Stimulated activated CD4-positive, alpha-beta T cell treated with anti-CD3 and anti-CD28 coated beads, Interleukin-12 subunit alpha, Interleukin-12 subunit beta, amount 100 ng/mL, for 24 hours (primary cell): ENCODE measurements at places on chromosomes 16 and 17.
A peak's percentile ranks its signal among the peaks of the same experiment; 100 is the strongest.

DNA sequence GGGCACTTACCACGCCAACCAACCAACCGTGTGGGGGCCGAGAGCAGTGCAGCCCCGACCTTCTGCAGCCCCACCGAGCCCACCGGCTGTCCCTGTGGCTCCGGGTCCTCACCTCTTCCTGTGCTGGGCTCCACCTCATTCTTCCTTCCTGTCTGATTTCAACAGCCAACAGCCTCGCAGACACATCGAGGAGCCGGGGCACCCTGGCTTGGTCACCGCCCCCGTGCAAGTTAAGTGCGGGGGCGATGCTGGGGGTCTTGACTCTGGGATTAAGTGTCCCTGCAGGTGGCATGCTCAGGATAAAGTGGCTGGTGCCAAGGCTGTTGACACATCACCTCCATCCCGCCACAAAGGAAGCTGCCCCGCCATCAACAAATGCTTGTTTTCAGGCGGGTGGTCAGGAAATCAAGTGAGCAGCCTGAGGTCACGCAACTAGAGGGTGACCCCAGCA, at the start of gene NLRC3:
Gene NLRC3, minus strand, starts transcription at position 102 of the 451 bp plus-strand sequence. CDS start 12,367 bp downstream, outside the sequence.
- no peak for DNase-seq

DNA sequence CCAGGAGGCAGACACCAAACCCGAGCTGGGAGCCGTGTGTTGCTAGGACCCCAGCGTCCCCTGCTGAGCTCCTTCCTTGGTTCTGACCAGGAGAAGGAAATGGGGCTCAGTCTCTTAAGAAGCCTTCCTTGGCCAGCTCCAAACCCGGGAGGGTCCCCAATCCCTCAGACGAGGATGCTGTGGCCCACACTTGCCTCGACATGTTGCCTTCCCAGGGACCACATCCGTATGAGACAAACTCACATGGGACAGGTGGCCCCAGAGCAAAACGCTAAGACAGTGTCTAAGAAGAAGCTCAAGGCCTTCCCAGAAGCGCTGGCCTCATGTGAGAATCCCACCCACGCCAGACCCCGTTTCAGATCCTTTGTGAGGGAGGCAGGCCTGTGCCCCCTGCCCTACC, 19.8 kb downstream of the LGALS9 start:
- DNase-seq: no peak

DNA sequence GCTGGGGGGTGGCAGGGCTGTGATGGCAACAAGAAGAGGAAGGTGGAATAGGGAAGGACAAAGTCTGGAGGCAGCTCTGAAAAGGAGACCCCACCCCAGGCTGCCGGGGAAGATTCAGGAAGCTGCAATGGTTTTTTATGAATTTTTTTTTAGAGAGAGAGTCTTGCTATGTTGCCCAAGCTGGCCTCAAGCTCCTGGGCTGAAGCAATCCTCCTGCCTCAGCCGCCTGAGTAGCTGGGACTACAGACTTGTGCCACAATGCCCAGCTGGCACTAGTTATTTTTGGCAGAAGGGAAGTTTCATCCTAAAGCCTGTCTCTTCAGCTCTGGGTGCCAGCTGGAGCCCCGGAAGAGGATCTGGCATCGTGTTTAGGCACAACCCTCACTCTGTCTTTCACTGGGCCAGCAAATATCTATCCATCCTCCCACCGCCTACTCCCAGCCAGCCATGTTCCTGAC, 1.3 kb upstream of the CES3 start:
- no peak for DNase-seq

DNA sequence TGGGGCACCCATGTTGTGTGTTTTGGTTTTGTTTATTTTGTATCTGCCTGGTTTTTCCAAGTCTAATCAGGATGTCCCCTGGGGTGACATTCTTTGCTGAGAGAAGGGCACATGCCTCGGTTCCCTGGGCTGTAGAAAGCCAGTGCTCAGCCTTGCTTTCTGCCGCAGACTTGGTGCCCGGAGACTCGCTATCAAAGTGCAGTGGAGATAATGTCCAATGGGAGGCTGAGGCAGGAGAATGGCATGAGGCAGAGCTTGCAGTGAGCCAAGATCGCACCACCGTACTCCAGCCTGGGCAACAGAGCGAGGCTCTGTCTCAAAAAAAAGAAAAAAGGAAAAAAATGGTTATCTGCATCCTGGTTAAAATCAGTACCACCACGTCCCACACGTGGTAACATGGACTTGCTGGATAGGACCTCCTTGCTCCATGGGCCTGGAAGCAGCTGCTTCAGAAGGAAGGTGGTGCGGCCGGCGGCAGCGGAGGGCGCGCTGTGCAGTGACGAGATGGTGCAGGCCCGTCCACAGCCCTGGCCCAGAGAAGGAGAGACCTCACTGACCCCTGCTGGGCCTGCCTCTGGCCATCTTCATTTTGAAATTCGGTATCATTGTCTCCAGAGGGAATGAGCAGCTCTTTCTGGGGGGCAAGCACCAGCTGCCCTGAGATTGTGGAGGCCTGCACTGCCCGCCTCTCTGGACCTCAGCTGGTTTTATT, 19.3 kb upstream of the IL17C start:
- DNase-seq: no peak

DNA sequence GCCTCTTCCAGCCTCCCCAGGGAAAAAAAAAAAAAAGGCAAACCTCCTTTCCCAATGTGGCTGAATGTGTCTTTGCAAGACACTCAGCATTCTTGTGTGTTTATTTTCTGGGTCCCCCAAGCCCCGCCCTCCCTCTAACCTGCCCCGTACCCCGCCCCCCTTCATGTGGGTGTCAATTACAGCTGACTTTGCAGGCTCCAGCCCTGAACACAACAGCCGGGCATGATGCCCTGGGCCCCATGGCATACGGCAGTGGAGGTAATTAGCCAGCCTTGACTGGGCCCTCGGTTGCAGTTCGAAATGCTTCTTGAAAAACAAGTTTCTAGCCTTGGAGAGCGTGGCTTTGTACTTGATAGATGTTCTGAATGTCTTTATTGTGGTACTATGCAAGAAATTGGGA, 354.7 kb upstream of the RBFOX1 start:
- DNase-seq: no peak

GRCh38 chr17:412211-413015, 59.8 kb upstream of the RPH3AL start:
- peak; percentile 45 for DNase-seq

DNA sequence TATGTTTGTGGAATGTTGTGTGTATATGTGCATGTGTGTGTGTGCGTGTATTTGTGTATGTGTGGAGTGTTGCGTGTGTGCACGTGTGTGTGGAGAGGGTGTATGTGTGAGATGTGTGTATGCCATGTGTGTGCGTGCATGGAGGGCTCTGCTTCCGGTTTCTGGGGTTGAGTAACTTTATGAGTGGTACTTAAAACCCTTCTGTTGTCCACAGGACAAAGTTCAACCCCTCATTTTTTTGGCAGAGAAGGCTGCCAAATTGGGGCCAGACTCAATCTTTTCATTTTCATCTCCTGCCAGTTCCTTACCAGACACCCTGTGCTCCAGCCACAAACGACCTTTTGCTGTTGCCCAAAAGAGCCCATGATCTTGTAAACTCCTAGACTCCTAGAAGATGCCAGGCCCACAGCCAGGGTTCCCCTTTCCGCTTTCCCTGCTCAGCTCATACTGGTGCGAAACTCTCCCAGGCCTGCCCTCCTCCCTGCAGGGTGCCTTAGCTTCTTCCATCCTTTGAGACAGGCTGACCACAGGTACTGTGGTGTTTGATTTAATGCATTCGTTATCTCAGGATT, 100.2 kb downstream of the CMIP start:
- no peak for DNase-seq

- no peak for DNase-seq
These were observed 5.1 kb downstream of the GDPD3 start for GRCh38 chr16:30108059-30108850.

- no peak for DNase-seq
These were observed 3.9 kb downstream of the GNAO1 start for GRCh38 chr16:56195151-56195550.

DNA sequence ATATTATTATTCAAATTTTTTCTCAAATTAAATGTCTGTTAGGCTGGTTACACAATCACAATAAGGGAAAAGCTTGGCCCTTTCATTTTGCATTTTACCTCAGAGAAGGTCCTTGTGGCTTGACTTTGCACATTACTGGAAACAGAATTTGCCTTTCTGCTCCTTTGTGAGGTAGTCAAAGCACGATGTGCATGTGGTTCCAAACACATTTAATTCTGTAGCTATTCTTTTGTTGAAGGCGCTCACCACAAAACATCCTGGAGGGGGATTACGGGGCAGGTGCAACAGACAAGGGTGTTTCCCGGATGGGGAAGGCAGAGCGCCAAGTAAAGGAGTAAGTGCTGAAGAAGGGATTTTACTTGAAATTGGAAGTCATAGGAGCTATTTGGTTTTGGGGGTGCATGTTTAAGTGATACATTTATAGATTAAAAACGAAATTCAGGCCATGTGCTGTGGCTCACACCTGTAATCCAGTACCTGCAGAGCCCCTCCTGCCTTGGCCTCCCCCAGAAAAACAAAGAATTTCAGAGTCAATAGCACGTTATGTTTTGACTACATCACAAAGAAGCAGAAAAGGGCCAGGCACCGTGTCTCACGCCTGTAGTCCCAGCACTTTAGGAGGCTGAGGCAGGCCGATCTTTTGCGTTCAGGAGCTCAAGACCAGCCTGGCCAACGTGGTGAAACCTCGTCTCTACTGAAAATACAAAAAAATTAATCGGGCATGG, 31.2 kb upstream of the TENT4B start:
- peak; percentile 11 for DNase-seq

DNA sequence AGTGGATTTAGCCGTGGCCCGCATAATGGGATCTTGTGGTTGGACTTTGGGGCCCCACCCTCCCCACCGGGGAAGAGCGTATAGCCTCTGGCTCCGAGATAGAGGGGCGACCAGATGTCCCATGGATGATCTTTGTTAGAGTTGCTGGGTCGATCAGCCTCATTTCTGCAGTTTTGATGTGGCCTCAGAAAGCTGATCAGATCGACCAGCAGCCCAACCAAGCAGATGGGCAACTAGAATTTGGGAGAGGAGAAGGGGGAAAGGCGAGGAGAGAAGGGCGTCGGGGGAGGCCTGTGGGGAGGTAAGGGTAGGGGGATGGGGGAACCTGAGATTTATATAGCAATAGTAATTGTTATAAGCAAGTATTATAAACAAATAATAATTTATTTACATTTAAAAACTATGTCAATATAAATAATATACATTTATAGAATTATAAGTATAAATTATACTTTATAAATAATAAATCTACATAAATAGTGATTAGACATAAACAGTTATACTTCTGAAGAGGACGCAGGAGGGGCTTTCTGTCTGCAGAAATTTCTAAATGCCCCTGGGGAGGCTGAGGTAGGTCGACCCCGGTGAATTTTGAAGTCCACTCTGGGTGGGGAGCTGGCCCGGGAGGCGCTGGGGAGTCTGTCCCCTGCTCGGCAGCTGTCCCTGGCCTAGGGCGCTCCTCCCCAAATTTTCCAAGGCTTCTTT, 136.3 kb downstream of the KCNJ12 start:
- no peak for DNase-seq

- DNase-seq: no peak
These were observed 333.5 kb downstream of the NPIPA8 start for GRCh38 chr16:18003033-18003432.

DNA sequence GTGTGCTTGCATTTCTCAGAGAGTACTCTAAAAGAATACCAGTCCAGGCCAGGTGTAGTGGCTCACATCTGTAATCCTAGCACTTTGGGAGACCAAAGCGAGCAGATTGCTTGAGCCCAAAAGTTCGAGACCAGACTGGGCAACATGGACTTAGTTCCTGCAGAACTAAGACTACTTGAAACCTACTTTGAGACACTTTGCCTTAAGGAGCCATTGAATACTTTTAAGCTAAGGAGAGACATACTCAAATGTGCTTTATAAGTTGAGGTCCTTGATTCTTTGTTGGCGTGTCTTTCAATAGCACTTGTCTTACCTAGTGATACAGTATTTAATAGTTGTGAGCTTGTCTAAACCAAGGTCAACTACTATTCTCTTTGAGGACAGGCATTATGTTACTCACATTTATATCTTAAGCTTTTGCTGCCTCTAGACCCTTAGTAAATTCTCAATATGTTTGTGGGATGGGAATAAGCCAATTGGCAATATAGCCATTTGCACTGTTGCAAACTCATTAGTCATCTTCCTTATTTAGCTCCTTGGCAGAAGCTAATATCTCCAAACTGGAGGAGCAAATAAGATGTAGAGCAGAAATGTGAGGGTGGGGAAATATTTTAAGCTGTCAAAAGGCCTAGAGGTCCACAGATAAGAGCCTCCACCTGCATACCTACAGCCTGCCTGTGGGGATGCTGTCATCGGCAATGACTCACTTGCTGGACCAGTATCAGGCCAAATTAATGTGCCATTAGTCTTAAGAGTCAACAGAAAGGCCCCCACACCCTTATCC, 16.3 kb downstream of the SCPEP1 start:
- no peak for DNase-seq

GRCh38 chr17:29722411-29723198, 99.9 kb upstream of the CORO6 start:
- DNase-seq: no peak

- DNase-seq: no peak
These were observed 127.5 kb upstream of the SOX9 start for GRCh38 chr17:71993363-71993762.

GRCh38 chr16:12547608-12547922, 256.1 kb downstream of the CPPED1 start:
- DNase-seq: no peak

DNA sequence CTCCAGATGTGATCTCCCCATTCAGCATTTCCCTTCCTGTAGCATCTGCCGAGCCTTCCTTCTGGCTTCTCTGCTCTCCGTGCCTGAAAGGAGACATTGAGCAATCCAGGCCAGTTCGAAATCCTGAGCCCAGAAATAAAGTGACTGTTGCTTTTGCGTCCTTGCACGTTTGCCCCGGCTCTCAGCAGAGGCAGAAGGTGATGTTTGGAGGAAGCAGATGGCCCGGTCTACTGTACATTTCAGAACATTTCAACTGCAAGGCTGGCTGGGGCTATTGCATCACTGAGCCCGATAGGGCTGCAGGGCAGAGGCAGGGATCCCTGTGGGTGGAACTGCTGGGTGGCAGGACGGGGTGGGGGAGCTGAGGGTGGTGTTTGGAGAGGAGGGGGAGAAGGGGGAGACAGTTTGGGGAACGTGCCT, 29.4 kb downstream of the IRF8 start:
- DNase-seq: no peak
